ENCODE measurements at places on chromosomes 1 and 21.

GRCh38 chr1:57678138-57678537, 254.3 kb upstream of the DAB1 start:
- no peak for DNase-seq

DNA sequence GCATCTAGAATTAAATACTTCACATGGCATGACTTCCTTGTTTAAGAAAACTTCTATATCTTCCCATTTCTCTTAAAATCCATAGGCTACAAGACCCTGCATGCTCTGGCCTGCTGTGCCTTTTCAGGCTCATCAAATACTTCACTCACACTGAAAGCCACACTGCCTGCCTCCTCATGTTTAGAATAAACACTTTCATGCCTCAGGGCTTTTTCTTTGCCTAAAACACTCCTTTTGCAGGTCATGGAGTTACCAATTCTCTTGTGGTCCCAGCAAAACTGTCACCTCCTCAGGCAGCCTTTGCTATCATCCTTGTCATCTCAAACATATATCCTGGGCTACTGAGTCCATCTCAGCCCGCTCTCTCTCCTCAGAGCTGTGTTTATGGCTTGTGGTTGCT, 5.5 kb downstream of the SGIP1 start:
- DNase-seq: no peak

GRCh38 chr1:197140121-197140520, 6.3 kb downstream of the ASPM start:
- no peak for DNase-seq

- no peak for DNase-seq
Observed at GRCh38 chr21:28608646-28609045, 384.0 kb downstream of the LTN1 start.

- no peak for DNase-seq
Observed at GRCh38 chr1:179529482-179530195, 46.1 kb downstream of the NPHS2 start.

DNA sequence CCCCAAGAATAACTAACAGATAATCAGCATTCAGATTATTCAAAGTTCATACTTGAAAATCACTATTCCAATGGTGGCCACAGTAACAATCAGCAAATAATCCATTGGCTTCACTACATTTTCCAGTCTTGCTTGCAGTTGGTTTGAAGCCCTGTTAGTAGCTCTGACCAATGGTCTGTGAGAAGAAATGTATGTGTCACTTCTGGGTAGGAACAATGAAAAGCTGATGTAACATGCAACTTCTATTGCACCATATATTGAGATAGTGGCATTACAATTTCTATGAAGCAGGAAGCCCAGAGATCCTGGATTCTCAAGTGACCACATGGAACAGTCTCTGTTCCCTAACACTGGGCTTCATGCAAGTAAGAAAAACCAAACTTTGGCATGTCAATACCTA, 250.9 kb upstream of the DAB1 start:
- DNase-seq: no peak

- DNase-seq: no peak
Observed at GRCh38 chr1:237478842-237479241, 411.9 kb downstream of the ZP4 start.

DNA sequence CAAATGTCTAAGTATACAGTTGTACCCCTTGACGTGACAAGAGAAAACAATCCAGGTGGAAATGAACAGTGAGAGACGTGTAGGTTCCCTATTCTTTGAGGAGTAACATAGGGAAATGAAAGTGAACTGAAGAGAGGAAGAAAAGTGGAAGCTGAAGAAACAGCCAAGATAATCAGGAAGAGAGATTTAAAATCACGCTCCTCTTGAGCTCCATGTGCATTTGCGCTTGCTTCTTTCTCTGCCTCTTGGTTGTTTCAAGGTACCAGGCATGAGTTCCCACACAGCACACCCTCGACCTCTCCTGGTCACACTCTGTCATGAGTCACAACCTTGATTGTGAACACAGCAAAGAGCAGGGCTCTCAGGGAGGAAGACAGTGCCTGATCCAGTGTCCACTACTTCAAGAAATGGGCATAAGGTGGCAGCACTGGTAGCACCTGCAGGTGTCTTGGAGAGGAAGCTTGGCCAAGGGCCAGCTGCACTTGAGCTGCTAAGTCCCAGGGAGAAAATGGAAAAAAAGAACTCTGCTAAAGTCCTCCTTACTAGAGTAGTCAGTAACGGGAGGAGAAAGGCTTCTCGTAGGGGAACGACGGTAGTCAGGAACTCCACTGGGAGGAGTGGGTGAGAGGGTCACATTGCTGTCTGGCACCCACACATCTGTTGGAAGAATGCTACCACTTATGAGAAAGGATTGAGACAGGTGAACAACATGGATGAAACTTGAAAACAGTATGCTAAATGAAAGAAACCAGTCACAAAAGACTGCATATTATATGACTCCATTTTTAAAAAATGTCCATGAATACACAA, 18.3 kb upstream of the ARID1A start:
- DNase-seq: no peak

DNA sequence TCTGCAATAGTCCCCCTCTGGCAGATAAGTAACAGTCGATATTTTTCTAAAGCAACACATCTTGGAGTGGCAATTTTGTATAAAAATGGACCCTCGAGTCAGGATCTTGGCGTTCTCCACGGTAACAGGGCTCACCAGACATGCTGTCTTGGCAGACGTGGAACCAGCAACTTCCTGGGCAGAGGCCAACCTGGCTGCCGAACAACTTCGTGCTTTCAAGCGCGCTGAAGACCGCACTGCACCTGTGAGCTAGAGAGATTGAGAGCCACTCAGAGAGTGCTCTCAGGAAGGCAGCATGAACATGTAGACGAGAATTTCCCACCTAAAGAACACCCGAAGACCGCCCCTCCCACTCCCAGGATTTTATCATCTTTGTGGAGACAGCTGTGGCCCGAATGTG, 7.3 kb downstream of the C1orf174 start:
- DNase-seq: no peak

DNA sequence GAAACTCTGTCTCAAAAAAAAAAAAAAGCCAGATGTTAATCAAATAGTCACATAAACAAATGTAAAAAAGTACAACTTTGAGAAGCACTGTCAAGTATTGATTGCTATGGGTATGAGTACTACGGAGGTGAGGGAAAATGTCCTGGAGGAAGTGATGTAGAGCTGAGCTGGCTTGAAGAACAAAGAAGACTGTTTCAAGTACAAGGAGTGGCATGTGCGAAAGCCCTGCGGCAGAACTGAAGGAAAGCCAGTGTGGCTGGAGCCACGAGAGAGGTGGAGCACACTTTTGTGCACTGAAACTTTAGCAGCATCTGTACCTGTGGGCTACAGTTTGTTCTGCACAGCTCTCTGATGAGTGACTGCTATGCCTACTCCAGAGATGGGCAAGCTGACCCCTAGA, 5.4 kb upstream of the RPS6KA1 start:
- no peak for DNase-seq

GRCh38 chr21:42377211-42377950, 11.0 kb upstream of the TFF1 start:
- no peak for DNase-seq

DNA sequence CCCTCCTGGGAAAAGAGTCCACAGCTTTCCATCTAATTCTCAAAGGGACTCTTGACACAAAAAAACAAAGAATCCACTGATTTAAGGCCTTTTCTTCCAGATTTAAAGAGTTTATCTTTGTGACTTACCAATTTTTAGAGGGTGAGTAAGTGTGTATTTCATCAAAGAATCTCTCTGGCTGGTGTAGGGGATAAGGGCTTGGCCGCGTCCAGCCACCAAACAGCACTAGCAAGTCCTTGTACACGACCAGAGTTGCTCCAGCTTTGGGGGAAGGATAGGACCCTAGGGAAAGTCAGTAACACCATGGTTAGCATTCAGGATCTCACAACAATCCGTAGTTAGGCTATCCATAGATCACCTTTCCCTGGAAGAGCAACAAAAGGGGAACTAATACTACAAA, 19.5 kb upstream of the CPLANE2 start:
- no peak for DNase-seq

DNA sequence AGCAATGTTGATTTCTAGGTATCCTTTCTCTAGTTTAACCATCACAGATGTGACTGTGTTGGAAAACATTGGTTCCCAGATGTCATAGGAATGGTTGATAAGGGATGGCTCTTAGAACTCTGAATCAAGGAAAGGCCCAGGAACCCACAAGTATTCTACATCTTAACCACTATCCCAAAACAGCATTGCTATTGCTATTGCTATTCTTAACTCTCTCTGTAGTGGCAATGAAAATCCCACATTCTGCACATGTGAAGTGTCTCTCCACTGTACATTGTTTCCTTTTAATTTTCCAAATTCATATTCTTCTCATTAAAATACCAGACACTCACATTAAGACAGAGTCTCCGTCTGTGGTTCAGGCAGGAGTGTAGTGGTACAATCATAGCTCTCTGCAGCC, 420.4 kb upstream of the RUNX1 start:
- DNase-seq: no peak

DNA sequence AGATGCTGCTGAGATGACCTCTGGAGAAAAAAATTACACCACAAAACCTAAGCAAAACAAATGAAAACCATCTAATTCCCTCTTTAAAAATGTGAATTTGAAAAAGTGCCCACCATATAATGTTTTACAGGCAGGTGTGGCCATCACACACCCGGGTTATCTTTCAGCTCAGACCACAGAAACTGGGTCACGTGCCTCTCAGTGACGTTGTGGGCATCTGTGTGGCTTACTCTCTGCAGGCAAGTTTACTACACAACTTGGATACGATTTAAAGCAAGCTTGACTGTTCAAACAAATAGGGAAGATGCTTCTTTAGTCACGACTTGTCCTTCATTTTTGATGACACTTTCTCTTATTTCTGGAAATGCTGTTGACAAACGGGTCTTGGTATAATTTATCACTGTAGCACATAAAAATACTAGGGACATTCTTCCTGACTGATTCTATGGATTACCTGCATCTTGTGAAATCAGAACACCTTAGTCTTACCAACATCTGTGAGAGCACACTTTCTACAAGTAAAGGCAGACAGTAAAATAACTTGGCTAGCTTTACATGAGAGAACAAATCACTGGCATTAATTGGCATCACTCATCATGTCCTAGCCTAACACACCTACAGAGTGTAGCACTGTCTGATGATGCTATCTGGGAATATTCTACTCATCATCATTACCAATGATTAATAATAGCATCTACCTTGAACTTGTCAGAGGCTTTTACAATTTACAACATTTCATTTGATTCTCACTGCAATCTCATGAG, 89.3 kb upstream of the EDEM3 start:
- DNase-seq: no peak

DNA sequence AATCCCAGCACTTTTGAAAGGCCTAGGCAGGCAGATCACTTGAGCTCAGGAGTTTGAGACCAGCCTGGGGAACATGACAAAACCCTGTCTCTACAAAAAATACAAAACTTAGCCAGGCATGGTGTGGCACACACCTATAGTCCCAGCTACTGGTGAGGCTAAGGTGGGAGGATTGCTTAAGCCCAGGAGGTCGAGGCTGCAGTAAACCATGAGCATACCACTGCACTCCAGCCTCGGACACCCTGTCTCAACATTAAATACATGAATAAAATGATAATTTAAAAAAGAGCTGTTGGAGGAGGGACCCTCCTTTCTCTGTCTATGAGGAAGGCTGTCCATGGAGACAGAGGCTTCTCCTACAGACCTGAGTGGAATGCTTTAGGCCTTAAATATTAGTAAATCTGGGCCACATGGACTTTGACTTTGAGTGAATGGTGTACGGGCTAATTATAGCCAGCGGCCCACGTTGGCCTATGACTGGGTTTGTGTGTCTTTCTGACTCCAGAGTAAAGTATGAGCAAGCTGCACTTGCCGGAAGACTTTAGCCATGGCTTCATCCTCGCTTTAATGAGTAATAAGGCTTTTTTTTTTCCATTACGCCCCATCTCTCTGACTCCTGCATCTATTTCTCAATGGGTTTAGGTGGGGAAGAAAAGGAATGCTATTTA, 21.3 kb downstream of the RAB3B start:
- DNase-seq: no peak

GRCh38 chr1:46179138-46180081, 3.1 kb upstream of the P3R3URF start:
- peak; percentile 81 for DNase-seq

DNA sequence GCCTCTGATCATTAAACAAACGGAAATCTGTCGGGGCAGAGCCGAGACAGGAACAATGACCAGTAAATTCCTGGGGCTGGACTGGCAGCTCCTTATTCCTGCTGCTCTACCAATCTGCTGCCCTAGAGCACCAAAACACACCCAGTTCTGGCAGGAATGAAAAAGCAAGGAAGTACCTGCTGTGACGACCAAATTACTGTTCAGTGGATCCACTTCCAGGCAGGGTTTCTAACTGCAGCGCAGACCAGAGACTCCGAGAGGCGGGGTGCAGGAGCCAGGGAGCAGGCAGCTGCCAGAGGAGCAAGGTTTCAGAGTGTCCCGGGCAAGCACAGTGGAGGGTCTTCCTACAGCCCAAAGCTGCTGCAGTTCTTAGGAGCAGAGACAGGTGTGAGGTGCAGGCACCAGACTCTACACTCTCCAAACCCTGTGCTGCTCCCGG, 32.4 kb downstream of the KANK4 start:
- no peak for DNase-seq

DNA sequence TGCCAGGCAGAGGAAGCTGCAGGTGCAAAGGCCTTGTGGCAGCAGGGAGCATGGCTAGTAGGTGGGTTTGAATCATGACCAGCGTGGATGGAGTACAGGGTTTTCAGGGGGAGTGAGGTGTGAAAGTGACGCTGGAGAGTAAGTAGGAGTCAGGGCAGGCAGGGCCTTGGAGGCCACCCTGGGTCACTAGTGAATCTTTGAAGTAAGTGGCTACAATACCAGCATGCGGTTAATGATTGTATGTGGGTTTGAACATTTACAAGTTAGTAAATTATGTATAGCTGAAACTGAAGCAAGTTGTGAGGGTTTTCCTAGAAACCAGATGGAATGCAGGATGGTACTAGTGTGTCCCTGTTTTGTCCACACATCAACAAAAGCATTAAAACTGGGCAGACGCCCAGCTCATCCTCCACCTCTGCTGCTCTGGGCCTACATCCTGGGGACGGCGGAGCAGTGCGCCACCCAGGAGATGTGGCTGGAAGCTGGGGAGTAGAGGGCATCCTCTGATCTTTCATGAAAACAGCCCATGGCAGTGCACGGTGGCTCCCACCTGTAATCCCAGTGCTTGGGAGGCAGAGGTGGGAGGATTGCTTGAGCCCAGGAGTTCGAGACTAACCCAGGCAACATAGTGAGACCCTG, 41.2 kb upstream of the B3GALNT2 start:
- DNase-seq: no peak

- no peak for DNase-seq
Observed at GRCh38 chr1:72530646-72531045, 248.3 kb upstream of the NEGR1 start.

GRCh38 chr1:24609949-24610517, 33.1 kb upstream of the SRRM1 start:
- no peak for DNase-seq

- no peak for DNase-seq
Observed at GRCh38 chr1:153533689-153534201, 2.0 kb downstream of the S100A6 start.

GRCh38 chr1:212118167-212118871, 82.8 kb downstream of the DTL start:
- no peak for DNase-seq

- no peak for DNase-seq
Observed at GRCh38 chr1:232196042-232196441, 433.9 kb downstream of the SIPA1L2 start.
